Stimulated activated CD4-positive, alpha-beta T cell treated with anti-CD3 and anti-CD28 coated beads, Interleukin-4, amount 100 ng/mL, for 24 hours (primary cell): ENCODE measurements at places on chromosomes 7 and 10.
A peak's percentile ranks its signal among the peaks of the same experiment; 100 is the strongest.

DNA sequence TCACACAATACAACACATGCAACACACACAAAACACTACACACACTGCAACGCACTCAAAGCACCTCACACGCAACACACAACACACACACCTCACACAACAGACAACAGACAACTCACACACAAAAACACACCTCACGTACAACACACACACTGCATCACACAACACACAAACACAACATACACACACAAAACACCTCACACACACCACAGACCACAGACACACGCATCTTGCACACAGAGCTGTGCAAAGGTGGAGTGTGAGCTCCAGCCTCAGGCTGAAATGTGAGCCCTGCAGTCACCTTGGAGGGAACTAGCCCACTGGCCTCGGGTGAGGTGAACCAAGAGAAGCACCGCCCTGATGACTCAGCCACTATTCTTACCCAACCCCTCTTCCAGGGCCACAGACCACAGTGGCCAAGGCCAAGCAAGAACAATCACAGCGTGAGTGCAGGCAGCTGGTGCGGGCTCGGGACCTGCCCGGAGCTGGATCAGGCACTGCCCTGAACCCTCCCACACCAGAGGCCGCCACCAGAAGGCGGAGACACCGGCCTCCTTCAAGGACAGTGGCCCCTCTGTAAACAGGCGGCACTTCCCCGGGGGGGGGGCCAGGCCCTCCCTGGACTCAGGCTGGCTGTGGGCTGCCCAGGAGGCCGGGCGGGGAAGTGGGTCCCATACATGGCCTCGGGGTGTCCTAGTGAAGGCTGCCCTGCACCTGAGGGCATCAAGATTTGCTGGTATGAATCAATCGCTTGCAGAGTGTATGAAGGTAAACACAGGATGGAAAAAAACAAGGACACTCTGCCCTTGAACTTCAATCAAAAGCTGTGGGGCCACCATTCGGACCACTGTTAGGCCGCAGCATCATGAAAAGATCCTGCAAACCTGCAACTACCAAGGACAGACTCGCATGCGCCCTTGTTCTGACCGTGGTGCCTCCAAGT is 106.7 kb downstream of the TNS3 start:
- no peak for DNase-seq

DNA sequence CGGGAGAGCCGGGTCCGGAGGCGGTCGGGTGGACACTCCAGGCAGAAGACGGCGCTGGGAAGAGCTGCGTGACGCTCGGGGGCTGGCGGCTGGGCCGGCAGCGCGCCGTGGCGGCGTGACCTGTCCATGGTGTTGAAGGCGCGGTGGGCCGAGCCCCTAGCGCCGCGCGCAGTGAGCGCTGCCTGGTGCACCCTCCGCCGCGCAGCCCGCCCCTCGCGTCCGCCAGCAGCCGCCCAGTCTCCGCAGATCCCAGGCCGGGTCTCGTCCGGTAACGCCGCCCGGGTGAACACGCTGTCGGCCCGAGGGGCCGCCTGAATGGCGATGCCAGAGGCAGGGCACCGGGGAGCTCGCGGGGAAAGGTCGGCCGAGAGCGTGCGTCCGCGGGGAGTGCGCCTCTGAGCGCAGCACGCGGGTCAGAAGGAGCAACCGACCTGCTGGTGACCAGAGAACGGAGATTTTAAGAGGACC is 657 bp upstream of the TMEM178B start:
- no peak for DNase-seq

GRCh38 chr10:2850202-2850601 is 217.1 kb upstream of the PFKP start:
- no peak for DNase-seq

DNA sequence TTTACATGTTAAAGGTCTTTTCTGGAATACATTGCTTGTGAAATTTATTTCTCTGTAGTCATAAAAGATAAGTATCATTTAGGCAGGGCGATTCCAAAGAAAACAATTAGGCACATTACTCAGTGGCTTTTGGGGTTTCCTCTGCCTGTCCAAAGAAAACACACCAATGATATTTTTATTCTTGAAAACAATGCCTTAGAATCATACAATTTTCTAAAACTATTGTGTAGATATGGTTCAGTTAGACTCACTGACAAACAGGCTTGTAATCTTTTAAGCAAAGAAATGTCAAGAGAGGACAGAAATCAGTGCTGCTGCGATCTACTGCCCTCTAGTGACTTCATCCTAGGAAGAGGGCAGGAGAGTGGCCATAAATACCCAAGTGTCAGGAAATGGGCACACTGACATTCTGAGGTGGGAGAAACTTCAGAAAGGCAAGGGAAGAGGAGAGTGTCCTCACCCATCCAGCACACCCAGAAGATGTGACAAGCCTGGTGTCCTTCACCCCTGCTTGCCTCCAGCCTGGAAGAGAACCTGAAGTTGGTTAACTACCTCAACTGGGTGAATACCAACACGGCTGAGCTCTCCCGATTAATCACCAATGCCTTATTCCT is 120.5 kb downstream of the GALNT11 start:
- peak; percentile 24 for DNase-seq

DNA sequence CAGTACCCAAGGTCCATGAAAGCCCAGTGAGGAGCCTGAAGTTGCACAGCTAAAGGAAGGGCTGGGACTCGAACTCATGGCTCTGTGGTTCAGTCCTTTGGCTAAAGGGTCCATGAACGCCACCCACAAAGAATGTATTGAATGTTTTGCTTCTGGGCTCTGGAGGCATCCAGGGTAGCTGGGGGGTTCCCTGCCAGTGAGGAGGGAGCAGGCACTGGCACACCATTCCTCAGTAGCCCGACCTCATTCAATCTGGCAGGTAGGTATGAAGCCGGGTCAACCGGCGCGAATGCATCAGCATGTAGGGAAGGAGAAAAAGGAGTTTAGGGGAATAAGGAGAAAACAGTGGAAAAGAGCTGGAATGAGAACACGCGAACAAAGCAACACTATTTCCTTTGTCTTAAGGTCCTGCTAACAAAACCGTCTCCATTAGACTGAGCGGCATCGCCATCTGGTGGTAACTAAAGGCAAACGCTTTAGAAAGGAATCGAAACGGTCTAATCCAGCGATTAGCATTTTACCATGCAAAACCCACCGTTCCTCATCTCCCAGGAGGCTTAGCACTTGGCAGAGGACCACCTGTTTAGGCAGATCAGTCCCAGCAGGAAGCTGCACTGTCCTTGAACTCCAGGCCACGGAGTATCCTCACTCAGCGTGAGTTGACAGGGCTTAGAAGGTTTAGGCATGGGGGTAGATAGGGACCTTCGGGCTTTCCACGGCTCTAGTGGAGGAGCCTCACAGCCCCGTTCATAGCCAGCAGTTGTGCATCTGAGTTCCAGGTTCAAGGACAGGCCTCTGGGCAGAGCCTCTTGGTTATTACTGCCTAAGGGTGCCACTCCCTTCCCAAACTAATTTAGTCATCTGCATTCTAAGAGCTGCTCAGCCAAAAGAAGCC is 122.8 kb downstream of the UBE2H start:
- peak; percentile 66 for DNase-seq

- no peak for DNase-seq
Observed at GRCh38 chr10:21493784-21494183, 31.7 kb downstream of the SKIDA1 start.

- no peak for DNase-seq
Observed at GRCh38 chr7:83161186-83161585, 1.5 kb downstream of the PCLO start.

DNA sequence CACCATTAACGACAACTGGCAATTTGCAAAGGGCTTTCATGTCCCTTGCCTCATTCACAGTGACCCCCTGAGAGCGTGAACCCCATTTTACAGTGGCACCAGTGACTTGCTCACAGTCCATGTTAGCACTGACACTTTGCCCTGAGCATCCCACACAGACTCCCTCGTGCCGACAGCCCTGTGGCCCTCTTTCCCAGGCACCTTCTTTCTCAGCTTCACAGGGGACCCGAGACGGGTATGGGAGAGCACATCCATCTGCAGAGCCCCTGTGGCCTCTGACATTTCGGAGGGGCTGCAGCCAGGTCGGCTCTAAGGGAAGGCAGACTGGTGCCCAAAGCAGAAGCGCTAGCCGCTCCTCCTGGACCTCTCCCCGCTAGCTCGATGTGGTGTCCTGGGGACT is 10.8 kb downstream of the LOXL4 start:
- DNase-seq = no peak
